ENCODE measurements at places on chromosomes 3 and 15.

DNA sequence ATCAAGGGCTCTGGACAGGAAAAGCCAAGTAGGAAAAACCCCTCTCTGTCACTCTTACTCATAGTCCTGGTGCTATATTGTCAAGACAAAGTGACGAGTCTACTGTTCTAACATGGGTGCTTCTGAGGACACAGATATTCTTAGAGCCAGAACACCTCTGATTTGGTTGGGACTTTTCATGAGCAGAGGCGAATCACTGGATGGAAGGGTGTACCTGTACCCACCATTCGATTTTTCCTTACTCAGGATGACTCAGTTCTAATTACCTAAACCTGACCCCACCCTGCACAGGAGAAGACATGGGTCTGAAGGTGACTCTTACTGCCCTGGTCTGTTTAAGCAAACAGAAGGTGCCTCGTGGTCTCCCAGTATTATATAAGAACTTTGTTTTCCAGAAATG is 58.5 kb downstream of the ABCC5 start:
- no peak for DNase-seq

GRCh38 chr15:52731732-52732470 is 52.7 kb upstream of the ATOSA start:
- no peak for DNase-seq

DNA sequence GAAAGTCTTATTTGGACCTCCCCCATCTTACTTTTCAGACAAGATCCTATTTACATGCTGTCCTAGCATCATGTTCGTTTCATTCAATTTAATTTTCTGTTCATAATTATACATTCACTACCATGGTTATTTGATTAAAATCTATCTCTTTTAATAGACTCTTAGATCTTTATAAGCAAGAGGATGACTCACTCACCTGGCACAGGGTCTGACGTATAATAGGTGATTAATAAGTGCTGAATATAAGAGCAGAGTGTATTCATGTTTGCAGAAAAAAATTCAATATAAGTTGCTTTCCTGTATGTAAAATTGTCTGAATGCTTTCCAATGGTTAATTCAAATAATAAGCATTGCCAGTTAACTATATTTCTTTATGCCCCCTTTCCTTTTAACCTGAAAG is 165.5 kb upstream of the CBLB start:
- DNase-seq = no peak

DNA sequence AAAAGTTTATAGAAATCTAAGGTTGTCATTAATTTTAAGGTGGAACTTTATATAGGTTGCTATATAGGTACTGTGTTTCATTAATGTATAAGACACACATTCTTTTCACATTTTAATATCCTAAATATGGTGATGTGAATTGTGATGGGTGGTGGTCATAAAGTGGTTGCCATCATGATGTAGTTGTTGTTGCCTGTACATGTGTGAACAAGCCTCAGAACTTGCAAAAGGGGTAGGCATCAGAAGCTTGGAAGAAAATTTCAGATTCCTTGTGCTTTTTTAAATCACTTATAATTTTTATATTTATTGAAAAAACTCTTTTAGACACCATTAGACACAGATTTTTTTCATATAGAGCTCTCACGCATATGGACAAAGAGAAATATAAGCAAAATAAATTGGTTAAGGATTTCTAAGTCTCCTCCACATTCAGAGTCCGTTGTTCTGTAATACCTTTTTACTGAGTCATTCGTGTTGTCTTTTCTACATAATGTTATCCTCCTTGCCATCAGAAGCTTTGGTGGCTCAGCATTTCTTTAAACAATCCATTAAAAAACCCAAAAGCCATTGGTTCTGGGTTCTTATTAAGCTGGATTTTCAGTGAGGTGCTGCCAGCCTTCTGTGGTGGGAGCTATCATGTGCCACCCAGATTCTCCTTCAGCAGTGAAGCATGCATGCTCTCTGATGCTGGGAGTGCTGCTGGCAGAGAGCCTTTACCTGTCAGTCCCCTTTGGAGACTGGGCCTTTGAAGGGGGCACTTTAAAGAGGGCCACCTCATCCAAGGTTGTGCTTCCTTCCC is 140.4 kb upstream of the GALNT15 start:
- peak; percentile 61 for DNase-seq

- no peak for DNase-seq
These were observed 5.4 kb downstream of the MGLL start for GRCh38 chr3:127816783-127817405.

DNA sequence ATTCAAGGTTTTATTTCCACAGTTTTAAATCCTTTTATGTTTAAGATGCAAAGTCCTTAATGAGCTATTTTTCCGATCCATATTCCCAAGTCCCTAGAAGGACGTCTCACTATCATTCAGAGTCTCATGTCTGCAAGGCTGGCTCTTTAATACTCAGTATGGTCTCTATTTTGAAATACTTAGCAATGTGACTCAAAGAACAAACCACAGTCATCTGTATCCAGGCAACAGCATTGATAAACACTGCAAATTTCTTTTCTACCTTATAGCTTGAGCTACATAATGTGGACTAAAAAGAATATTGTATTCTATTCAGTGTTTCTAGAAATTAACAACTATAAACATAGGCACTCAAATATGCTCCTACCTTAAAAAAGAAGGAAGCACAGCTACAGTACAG is 588.3 kb upstream of the NAALADL2 start:
- peak; percentile 44 for DNase-seq

DNA sequence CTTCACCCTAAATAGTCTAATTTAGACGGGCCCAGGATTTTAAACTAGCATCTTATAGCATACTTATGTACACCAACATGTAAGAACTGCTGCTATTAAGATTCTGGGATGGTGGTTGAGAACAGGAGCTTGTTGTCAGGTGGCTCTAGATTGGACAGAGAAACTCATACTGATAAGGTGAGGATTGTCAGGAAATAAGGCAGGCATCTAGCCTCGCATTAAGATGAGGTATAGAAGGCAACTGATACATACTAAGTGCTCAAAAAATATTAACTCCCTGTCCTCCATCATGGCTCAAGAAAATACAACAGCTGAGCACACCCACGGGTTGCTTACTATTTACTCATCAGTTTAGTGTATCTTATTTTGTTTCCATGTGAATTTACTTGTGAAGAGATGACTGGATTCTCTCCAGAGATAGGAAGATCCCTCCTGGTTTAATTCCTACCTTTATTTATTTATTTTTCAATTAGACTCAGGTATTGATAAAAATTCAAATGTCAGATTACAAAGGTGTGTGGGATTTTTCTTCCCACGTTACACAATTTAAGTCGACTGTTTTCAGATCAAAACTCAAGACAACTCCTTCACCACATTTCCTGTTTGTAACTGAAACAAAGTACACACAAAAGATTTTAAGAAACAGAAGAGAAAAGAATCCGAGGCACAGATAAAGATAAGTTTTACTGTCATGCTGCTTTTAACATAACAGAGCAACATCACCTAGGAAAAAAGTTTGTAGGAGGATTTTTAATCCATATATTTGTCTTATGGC is at the start of gene TRAT1:
Gene TRAT1, plus strand, starts transcription at position 664 of the 775 bp plus-strand sequence. CDS start 142 bp downstream, outside the sequence.
- DNase-seq = no peak

DNA sequence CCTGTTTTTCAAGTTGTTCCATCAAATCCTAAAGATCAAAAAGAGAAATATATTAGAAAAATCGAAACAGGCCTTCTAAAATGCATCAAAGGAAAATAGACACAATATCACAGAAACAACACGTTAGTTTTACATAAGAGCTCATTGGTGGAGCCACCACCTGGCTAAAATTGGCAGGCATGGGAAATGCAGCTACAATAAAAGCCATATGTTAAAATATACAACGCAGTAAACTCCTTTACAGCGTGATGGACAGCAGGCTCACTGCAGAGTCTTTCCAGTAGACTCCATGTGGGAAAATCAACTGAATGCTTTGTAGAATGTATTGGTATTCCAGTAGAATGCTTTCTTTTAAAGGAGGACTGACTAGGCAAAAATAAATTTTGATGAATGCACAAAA is 40.9 kb upstream of the MYO5C start:
- no peak for DNase-seq

- no peak for DNase-seq
These were observed 94.3 kb upstream of the CHMP2B start for GRCh38 chr3:87132801-87133200.

DNA sequence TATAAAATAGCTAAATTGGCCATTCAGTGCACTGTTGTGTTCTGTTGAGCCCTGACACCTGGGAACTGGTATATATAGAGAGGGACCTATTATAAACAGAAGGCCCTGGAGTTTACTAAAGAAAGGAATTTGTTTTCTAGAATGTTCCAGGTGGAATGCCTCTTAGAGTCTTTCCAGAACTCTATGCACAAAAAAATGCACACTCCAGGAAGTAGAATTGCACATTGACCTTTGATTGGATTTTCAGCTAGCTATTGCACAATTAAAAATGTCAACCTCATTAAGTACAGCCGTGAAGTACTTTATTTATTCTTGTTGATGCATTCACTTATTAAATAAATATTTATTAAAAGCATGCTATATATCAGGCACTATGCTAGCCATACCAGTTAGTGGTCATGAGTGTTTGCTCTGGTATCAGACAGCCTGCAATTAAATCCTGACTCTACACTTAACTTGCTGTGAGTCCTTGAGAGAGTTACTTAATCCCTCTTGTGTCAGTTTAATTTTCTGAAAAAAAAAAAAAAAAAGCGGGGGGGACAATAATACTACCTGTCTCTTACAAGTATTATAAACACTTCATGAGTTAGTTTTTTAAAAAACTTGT is 40.8 kb downstream of the NDUFB4 start:
- DNase-seq = no peak

- no peak for DNase-seq
These were observed 4.0 kb upstream of the FAM3D start for GRCh38 chr3:58670506-58671135.

DNA sequence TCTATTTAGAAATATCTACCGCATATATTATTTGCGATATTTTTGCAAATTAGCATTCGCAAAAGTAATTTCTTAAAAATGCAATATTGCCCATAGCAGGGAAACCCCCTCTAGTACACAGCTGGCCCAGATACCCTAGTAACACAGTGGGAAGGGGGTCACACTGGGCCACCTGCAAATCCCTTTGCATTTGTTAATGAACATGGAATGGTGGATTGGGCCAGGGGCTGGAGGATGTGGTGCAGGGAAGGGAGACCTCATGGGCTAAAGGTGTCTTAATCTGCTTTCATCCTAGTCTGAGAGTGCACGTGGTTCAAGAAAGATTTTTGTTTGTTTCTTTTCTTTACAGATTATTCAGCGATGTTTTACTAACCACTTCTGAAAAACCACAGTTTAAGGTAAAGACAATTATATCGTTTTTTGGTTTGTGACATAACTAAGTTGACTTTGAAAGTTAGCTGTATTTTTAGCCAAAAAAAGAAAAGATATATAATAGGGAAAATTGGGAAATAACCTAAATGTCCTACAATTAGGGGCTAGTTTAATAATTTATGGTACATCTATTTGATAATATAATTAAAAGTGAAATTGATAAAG is 30.0 kb downstream of the PDHB start:
- DNase-seq = no peak

DNA sequence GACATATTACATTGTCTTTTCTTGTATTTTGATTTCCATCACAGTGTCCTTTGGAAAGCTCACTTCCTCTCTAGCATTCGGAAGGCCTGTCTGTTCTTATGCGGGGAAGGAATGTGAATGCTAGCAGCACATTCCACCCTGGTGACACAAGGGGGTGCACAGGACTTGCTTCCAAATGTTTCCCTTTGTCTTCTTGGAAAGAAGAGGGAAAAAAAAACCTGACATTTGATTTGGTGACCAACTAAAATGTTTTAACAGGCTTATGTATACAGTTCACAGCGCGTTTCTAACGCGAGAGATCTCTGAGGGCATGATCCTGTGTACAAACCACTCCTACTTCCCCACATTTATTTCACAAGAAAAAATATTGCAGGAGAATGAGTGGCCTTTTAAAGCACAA is 107.6 kb upstream of the FXR1 start:
- peak; percentile 47 for DNase-seq

- no peak for DNase-seq
These were observed 449 bp downstream of the ROBO1 start for GRCh38 chr3:79767194-79767904.

GRCh38 chr3:98884675-98885371 is 16.7 kb downstream of the DCBLD2 start:
- peak; percentile 71 for DNase-seq

DNA sequence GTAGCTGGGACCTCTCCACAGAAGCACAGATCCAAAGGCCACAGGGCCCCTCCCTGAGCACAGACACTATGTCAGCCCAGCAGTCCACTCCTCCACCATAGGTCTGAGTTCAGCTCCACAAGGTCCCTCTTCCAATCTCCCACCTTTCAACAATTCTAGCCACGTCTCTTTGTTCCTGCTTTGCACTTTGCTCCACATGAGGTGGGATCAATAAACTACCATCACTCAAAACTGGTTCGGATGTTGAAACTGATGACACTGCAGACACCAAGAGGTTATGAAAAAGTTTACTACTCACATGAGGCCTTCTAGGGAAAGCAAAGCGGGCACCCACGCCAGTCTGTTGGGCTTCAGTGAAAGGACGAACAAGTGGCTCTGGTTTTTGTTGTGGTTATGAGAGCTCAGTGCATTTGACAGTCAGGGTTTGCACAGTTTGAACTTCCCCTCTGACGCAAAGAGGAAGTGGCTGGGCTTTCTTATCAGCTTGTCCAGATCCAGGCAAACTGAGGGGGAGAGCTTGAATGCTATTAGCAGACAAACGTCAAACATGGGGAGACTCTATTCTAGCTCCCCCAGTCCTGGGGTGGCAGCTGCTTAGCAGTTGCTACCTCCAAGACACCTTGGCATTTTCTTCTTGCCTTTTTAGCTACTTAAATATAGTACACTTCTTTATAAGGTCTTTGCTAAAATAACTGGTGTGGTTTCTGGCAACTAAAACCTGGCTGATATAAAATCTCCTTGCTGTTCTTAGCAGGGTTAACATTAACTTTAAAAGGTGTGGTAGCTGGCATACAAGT is 37.8 kb downstream of the ZNF445 start:
- no peak for DNase-seq

DNA sequence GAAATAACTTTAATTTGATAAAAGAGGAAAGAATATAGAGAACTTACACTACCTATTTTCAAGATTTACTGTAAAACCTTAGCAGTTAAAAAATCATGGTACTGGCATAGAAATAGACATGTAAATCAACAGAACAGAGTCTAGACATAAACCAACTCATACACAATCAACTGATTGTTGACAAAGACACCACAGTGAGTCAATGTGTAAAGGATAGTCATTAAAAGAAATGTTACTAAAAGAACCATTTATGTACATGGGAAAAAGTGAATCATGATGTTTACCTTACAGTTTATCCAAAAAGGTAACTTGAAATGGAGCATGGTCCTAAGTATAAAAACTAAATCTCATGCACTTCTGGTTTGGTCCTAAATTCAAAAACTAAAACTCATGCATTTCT is 847.4 kb downstream of the IGSF11 start:
- no peak for DNase-seq

DNA sequence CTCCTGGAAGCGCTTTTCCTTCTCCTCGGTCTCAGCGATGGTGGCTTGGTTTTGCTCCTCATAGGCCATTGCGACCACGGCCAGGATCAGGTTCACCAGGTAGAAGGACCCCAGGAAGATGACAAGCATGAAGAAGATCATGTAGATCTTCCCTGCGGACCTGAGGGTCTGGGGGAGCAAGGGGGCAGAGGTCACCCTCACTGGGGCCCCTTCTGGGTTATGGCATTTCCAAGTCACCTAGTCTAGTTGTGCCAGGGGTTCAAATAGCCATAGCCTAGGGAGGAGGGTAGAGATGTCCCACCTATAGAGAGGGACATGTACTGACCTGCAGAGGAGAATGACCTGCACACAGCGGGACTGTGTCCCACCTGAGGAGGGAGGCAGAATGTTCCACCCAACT is 43.5 kb downstream of the SCN5A start:
- DNase-seq = no peak
